ENCODE measurements at places on chromosomes 5 and 9. TPM values are rescaled to one million over a fixed set of nuclear protein-coding genes. Genes with fewer than 3 reads are reported as not detected.
A peak's percentile ranks its signal among the peaks of the same experiment; 100 is the strongest.

DNA sequence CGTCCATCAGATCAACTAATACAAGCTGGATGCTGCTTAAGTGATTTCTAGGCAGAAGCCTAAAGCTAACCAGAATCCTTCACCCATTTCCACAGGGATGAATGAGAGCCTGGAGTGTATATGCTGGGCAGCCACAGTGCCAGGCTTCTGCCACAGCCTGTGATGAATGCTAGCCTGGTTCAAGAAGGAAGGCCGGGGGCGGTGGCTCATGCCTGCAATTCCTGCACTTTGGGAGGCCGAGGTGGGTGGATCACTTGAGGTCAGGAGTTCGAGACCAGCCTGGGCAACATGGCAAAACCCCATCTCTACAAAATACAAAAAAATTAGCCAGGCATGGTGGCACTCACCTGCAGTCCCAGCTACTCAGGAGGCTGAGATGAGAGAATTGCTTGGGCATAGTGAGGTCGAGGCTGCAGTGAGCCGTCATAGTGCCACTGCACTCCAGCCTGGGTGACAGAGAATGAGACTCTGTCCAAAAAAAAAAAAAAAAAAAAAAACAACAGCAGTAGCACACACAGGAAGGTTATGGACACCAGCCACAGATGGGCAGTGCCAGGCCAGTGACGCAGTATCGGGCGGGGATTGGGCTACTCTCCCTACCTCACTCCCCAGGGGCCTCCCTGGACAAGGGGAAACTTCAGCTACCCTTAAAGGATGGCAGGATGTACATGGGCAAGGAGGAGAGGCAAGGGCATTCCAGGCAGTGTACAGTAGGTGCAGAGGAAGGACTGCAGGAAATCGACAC, 23.1 kb upstream of the HMCN2 start:
- H3K4me1 ChIP-seq = peaks cover 51% of the 10 kb centered on the region
- DNase-seq = no peak
- no peaks in the 10 kb centered on the region for H3K36me3 ChIP-seq
- no peaks in the 10 kb centered on the region for H3K27me3 ChIP-seq

GRCh38 chr5:67192719-67193438, 3.7 kb downstream of the CD180 start:
- no peak overlapping the region for H3K27ac ChIP-seq
- DNase-seq = no peak
- no peaks in the 10 kb centered on the region for H3K27me3 ChIP-seq
- no peak overlapping the region for H3K4me3 ChIP-seq

Gene SLC46A2
- not detected for total RNA-seq

- no peaks in the 10 kb centered on the region for H3K27me3 ChIP-seq
- no peaks in the 10 kb centered on the region for H3K36me3 ChIP-seq
- no peak overlapping the region for H3K27ac ChIP-seq
These were observed 131.7 kb downstream of the PAPPA start for GRCh38 chr9:116285320-116285719.

DNA sequence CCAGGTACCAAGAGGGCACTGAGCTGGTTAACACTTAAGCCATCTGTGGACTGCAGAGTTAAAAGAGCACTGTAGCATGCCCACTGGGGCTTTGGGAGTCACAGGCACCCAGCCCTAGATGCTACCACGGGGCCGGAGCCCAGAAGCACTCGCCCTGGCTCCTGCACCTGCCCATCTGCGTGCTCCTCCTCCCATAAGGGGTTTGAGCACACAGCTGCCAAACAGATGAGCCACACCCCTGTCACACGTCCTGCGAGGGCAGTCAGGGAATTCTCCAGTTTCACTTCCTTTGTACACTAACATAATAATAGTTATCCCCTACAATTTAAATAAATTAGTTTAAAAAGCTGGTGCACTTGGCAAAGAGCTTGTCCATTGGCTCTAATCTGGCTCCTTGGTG, 4.5 kb upstream of the PCA3 start:
- H3K27me3 ChIP-seq = peaks cover 12% of the 10 kb centered on the region
- peaks cover 5% of the 10 kb centered on the region for H3K4me1 ChIP-seq
- no peak overlapping the region for H3K4me3 ChIP-seq

Gene HK3
- 0.81 TPM for total RNA-seq

Gene TXNDC15
- 46.9 TPM for total RNA-seq

GRCh38 chr5:40634154-40634553, 45.6 kb upstream of the PTGER4 start:
- H3K4me1 ChIP-seq = peaks cover 5% of the 10 kb centered on the region
- no peak overlapping the region for H3K4me3 ChIP-seq
- peaks cover 20% of the 10 kb centered on the region for H3K36me3 ChIP-seq
- H3K27me3 ChIP-seq = no peaks in the 10 kb centered on the region

Gene LCN12
- 1.4 TPM for total RNA-seq

- no peak overlapping the region for H3K27ac ChIP-seq
- H3K27me3 ChIP-seq = no peaks in the 10 kb centered on the region
- no peaks in the 10 kb centered on the region for H3K36me3 ChIP-seq
- DNase-seq = no peak
These were observed 99.2 kb downstream of the NR6A1 start for GRCh38 chr9:124671861-124672260.

Gene C8G
- total RNA-seq = 2.6 TPM

DNA sequence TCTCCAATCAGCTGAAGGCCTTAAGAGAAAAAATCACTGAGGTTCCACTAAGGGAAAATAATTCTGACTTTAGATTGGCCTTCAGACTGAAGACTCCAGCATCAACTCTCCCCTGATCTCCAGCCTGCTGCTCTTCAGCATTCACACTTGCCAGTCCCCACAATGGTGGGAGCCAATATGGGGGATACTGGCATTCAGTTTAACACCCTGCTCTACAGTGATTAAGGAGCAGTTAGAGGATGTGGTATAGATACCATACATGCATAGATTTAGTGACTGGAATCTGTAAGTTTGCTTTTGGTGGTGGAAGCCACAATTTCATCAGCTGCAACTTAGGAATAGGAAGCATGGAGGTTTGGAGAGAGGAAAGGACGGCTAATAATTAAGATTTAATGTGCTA, 2017.7 kb upstream of the CDH6 start:
- H3K36me3 ChIP-seq = no peaks in the 10 kb centered on the region
- DNase-seq = no peak
- H3K4me1 ChIP-seq = no peaks in the 10 kb centered on the region

GRCh38 chr9:101268426-101268825, 116.4 kb downstream of the BAAT start:
- H3K4me3 ChIP-seq = no peak overlapping the region
- H3K4me1 ChIP-seq = no peaks in the 10 kb centered on the region
- DNase-seq = no peak
- H3K36me3 ChIP-seq = no peaks in the 10 kb centered on the region

DNA sequence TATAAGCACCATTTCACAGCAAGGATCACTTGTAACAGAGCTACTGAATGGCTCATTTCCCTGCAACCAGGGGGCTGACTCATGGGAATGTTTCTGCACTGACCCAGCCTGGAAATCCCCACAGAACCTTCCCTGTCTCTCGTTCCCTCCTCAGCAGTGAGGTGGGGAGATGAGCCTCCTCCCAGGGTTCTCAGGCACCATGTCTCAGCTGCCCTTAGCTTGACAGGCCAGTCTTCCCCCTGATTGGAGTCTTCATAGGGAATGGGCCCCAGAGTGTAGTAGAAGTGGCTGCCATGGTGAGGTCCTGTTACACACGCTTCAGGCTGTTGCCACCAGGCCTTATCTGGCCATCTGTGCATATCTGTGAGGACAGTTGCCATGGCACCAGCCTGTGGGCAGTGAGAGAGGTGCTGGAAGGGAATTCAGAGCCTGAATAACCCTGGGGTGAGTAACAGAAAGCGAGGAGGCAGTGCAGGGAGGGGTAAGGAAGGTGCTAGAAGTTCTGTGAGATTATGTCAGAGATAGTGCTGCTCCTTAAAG, 324.4 kb downstream of the ENC1 start:
- no peaks in the 10 kb centered on the region for H3K36me3 ChIP-seq
- peaks cover 28% of the 10 kb centered on the region for H3K27me3 ChIP-seq
- peaks cover 18% of the 10 kb centered on the region for H3K4me1 ChIP-seq
- no peak overlapping the region for H3K4me3 ChIP-seq

Gene SLC6A7
- not detected for total RNA-seq

DNA sequence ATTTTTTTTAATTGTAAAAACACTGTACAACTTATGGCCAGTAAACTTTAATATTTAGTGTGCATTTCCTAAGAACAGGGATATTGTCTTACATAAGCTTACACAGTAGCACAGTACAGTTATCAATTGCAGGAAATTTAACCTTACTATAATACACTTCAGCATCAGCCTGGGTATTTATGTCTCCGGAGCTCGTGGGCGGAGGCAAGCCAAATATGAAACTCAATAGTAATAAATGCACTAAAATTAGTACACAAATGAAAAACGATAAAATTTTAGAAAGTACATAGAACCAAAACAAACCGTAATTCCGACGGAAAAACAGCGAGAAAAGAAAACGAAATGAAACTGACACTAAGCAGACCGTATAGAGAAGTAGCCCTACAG, 91.2 kb downstream of the ANXA2R start:
- DNase-seq = no peak
- H3K4me3 ChIP-seq = peak overlapping the region; percentile 95
- peaks cover 9% of the 10 kb centered on the region for H3K27me3 ChIP-seq
- peaks cover 38% of the 10 kb centered on the region for H3K4me1 ChIP-seq

DNA sequence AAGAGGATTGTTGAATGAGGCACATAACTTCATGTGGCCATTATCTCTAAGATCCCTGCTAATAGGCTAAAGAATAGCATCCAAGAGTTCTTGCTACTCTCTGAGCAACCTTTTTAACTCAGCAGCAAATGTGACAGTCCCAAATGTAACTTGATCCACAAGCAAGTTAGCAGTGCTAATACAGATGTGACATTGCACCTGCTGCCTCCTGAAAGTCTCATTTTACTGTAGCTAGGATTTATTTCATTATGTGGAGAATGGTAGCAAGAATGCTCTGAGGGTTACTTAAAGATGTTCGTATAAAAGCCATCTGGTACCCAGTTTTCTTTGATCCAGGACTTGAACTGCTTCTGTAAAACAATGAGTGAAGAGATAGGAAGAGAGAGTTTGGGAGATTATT, 45.8 kb downstream of the CDH10 start:
- H3K4me3 ChIP-seq = no peak overlapping the region
- H3K27ac ChIP-seq = no peak overlapping the region
- no peaks in the 10 kb centered on the region for H3K36me3 ChIP-seq
- H3K27me3 ChIP-seq = no peaks in the 10 kb centered on the region

- H3K27ac ChIP-seq = no peak overlapping the region
- no peak overlapping the region for H3K4me3 ChIP-seq
- peaks cover 22% of the 10 kb centered on the region for H3K27me3 ChIP-seq
- DNase-seq = no peak
These were observed 29.5 kb downstream of the GDNF start for GRCh38 chr5:37810311-37810710.

DNA sequence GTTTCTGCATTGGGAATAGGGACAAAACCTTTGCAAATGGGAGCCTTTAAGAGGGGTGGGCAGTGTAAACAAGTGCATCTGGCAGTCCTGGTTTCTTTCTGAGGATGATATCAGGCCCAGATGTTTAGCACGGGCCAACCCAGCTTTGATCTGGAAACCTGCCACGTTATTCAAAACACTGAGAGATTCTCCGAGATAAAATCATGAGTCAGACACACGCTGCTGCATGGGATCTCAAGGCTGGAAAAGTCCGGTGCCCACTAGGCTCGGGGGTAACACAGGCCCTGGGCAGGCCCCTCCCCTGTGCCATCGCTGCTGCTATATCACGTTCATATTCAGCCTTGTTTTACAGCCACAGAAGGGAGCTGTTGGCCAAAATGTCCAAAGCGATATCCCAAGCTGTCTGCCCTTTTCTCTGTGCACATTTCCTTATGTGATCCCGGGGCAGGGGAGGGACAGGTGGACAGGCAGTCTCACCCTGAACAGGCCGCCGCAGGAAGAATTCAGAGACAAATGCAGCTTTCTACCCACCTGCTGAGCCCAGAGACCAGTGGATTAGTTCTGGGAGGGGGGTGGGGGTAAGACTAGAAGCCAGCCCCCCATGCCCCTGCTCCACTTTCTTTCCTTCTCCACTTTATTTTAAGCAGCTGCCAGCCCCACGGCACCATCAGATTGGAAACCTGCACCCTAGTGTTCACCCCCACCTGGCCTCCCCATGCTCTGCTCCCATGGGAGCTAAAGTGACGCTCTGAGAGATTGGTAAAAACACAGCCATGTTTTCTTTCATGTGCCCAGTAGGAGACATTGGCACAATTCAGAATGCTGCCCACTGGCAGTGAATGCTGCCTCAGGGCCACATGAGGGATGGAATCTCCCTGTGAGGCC, 63.1 kb downstream of the TMOD1 start:
- peaks cover 24% of the 10 kb centered on the region for H3K27me3 ChIP-seq
- H3K4me1 ChIP-seq = no peaks in the 10 kb centered on the region
- no peak overlapping the region for H3K4me3 ChIP-seq
- H3K36me3 ChIP-seq = no peaks in the 10 kb centered on the region

Gene SHISAL2B
- not detected for total RNA-seq

- no peaks in the 10 kb centered on the region for H3K4me1 ChIP-seq
- no peak for DNase-seq
- H3K4me3 ChIP-seq = no peak overlapping the region
- H3K27me3 ChIP-seq = peaks cover 6% of the 10 kb centered on the region
These were observed 43.6 kb upstream of the SMIM32 start for GRCh38 chr5:136236479-136237083.

Gene HTR4
- total RNA-seq = not detected

Gene CDKN2B-AS1
- total RNA-seq = 1.0 TPM

DNA sequence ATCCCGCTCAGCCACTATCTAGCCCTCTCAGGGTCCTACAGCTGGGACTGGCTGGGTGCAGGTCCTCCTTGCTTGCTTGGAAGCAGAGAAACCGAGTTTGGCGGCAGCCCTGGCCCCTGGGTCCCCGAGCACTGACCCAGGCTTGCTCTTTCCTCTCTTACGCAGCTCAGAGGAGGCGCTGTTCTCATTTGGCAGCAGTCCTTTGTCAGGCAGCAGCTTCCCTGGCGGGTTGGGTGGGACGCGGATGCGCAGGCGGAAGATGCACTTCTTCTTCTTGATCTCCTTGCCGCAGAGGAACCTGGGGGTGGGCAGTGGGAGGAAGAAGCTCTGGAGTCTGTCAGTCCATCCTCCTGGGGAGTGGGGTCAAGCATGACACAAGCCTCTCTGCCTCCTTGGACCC, 14.5 kb downstream of the PHF19 start:
- no peak for DNase-seq
- H3K27ac ChIP-seq = no peak overlapping the region

Gene MRPS27
- total RNA-seq = 83.7 TPM

Gene PROP1
- not detected for total RNA-seq

Gene STPG3
- total RNA-seq = not detected

Gene SH3TC2
- 0.24 TPM for total RNA-seq

Gene C9orf43
- total RNA-seq = 1.3 TPM

All from activated T-cell treated with anti-CD3 and anti-CD28 coated beads, Interleukin-2, amount 50 U/mL, for 72 hours (primary cell).